Activated CD4-positive, alpha-beta T cell treated with anti-CD3 and anti-CD28 coated beads, Interleukin-2, amount 50 U/mL, for 1 hour (primary cell): ENCODE measurements at places on chromosomes 11 and 22.

DNA sequence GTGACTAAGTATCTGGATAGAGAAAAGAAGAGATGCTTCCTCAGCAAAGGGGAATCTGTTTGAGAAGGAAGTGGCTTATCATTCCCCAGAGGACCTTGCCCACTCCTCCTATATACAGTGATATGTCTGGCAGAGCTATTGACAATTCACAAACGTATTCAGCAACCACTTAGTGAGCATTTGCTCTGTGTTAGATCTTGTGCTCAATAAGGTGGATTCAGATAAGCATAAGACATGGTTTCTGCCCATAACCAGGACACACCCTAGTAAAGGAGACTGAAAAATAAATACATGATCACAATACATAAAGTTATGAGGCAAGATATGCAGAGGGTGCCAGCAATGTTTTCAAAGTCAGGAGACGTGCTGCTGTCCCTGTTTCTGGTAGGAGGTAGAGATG lies 1.4 kb downstream of the TMEM9B start:
- no peak for DNase-seq

DNA sequence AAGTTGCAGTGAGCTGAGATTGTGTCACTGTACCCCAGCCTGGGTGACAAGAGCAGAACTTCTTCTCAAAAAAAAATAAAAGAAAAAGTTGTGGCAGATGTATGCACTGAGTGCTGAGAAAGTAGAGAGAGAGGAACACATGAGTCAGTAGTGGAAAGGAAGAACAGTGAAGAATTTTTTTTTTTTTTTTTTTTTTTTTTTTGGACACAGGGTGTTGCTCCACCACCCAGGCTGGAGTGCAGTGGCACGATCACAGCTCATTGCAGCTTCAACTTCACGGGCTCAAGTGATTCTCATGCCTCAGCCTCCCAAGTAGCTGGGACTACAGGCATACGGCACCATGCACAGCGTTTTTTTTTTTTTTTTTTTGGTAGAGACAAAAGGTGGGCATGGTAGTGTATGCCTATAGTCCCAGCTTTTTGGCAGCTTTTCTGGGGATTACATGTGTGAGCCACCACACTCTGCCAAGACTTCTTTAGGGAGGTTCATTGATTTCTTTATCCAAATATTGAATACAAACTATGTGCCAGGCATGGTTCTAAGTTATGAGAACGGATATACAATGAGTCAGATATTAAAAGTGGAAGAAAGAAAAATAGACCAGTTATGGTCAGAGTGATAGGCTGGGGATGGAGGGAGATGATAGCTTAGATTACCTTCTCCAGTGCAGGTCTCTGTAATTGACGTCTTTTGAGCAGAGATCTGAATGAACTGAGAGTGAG lies 62.0 kb downstream of the YAP1 start:
- DNase-seq = no peak

DNA sequence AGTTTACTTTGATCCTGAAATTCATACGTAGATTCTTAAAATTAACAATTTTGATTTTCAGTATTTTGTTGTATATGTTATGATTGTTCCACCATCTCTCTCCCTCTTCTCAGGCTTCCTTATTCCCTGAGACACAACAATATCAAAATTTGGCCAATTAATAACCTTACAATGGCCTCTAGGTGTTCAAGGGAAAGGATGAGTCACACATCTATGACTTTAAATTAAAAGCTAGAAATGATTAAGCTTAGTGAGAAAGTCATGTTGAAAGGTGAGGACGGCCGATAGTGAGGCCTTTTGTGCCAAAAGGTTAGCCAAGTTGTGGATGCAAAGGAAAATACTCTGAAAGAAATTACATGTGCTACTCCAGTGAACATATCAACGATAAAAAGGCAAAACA lies 5.5 kb upstream of the OR52J3 start:
- DNase-seq = no peak

DNA sequence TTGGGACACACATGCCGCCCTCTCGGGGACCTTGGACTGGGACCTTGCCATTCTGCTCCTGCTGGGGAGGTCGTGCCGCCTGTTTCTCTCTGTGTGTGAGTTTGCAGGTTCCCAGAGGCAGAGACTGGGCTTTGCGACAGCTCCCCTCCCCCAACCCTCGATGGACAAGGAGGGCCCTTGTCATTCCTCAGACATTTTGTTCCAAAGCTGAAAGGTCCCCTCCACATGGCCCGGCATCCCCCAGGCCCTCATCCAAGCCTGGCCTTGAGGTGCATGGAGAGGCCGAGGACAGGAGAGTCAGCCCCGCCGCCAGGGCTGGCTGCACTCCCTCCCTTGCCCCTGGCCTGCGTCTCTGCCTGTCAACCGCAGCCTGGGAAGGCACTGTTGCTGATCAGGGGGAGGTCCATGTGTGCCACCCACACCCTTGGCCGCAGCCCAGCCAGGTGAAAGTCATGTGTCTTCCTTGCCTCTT lies 25.6 kb downstream of the FADS2 start:
- DNase-seq = no peak

GRCh38 chr11:75239531-75240290 lies 863 bp upstream of the TPBGL start:
- DNase-seq = no peak

DNA sequence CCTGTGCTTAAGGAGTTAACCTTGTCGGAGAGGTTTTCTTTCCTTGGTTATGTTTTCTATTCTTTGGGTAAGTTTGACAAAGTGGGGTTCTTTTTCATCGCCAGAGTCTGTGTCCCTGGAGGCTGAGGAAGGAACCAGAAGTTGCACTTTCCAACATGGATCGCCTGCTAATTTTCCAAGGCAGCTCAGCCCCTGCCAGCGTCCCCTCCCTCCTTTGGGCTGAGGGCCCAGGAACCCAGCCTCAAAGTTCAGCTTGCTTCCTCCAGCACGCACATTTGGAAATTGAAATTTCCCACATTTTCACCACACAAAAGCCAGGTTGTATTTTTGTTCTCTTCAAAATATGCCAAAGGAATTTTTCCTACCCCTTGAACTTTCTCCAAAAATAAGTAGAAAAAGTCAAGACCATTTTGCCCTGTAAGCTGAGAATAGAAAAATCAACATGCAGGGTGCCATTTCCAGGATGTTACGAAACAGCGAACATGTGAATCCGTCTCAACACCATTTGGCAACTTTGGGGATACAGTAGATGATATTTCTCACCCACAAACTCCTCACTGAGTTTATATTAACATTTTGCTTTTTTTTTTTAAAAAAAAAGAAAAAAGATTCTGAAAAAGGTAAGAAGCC lies 343.5 kb downstream of the TENM4 start:
- DNase-seq = no peak
